Left renal cortex interstitium (tissue), 4 donors: ENCODE measurements at places on chromosomes 13 and 19.

GRCh38 chr13:97934590-97934989 lies 18.9 kb upstream of the IPO5 start:
- no peak for DNase-seq

GRCh38 chr13:31043957-31044356 lies 111.5 kb downstream of the TEX26 start:
- DNase-seq = no peak

- DNase-seq = no peak
Measured at GRCh38 chr13:23447927-23448326, 14.4 kb upstream of the SACS start.

- DNase-seq = no peak
Measured at GRCh38 chr13:76715075-76715474, 171.1 kb downstream of the KCTD12 start.

- DNase-seq = no peak
Measured at GRCh38 chr13:45325806-45326205, 15.2 kb downstream of the TPT1 start.

DNA sequence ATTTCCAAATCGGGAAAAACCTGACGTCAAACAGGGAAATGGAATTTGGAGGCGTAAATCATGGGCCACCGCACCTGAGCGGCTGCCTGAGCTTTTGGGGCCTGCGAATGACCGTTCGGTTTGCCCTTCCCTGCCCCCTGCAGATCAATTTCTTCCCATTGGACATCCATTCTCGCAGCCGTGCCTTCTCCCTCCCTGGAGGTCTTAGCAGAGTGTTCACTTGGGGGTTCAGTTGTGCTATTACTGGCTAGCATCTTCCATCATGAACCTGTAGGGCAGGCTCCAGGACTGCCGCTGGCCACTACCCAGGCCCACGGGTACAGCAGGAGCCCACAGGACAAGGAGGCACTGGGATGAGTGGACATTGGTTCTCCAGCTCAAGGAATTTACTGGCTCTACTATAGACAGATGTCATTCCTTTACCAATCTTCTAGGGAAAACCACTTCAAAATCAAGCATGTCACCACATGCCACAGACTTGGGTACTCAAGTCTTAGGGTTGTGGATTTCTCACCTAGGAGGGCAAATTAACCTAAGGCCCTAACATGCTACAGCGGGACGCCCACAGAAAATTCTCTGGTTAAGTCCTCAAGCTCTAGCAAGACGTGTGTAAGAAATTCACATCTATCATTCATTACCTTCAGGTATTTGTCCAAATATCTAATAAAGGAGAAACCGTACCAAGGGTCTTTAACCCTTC lies 75.5 kb downstream of the COL4A1 start:
- DNase-seq = no peak

- no peak for DNase-seq
Measured at GRCh38 chr19:18833849-18834643, 2.3 kb downstream of the UPF1 start.

- no peak for DNase-seq
Measured at GRCh38 chr19:12773571-12773970, 1.8 kb downstream of the HOOK2 start.

DNA sequence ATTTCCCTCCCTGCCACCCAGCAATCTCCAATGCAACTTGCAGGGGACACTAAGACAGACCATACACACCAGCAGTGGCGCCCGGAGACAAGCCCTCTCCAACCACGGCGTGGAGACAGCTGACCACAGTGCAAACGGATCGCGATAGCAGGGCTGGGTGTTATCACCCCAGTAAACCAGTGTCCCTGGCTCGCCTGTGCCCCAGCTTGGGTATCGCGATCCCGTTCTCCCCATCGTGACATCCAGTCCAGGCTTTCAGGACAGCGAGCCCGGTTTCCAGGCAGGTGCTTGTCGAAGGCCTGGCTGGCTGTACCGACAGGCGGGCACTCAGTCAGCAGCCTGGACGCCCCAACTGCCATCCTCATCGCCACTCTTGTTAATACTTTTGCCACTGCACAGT lies 20.7 kb upstream of the NANOS2 start:
- DNase-seq = no peak
